ENCODE measurements at places on chromosomes 4 and X.
A peak's percentile ranks its signal among the peaks of the same experiment; 100 is the strongest.

GRCh38 chr4:142818476-142818875 lies 27.6 kb downstream of the INPP4B start:
- DNase-seq = no peak

GRCh38 chr4:7126981-7127380 lies 59.1 kb upstream of the GRPEL1 start:
- DNase-seq = no peak

GRCh38 chrX:123731987-123732669 lies 724 bp downstream of the THOC2 start:
- DNase-seq = no peak

GRCh38 chr4:138097912-138098600 lies 144.1 kb downstream of the SLC7A11 start:
- no peak for DNase-seq

DNA sequence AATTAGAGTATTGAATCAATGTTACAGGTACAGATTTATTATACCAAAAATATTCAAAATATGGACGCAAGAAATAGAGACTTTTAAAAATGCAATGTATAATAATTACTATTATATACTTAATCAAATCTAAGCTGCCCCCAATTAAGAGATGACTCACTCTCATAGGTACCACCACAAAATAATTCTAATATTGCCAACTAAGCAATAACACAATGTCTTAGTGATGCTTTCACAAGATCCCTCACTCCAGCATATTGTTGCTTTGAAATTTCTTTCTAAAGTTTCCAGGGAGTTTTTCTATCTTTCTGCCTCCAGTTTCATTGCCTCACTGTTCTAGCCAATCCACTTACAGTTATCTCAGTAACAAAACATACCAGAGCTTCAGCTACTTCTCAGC lies 270.0 kb upstream of the PABPC4L start:
- no peak for DNase-seq

DNA sequence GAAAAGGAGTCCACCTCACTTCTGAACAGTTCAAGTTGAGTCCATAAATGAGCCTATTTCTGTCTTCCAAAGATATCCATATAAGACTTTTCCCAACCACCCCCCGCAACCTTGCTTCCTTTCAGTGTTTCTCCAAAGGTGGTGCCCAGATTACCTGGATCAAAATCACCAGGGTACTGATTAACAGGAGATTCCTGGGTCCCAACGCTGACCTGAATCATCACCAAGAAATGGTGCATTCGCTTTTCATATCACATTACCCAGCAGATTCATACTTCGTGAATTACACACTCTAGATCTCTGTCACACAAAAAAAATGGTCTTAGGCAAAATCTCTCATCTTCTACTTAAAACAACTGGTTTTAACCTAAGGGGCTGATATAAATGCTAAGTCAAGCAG lies 2.1 kb upstream of the GALNT7 start:
- DNase-seq = no peak

DNA sequence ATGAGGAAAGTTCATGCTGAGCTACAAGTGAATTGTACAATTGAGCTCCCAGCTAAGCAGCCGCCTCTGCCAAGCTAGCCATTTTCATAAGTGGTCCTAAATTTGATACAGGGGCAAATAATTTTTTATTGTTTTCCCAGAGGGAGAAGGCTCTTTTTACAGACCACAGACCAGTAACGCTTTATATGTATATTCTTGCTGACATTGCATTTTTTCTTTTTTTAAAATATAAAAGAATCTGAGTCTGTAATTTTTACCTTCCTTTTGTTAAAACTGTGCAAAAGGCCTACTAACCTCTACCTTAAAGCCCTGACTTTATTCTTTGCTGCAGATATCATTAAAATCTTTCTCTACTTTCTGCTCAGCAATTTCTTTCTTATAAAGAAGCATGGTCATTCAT lies 501.2 kb upstream of the INTU start:
- DNase-seq = no peak

- DNase-seq = no peak
These were observed 45.4 kb downstream of the EDNRA start for GRCh38 chr4:147526272-147526654.

GRCh38 chr4:175790083-175790482 lies 22.0 kb downstream of the GPM6A start:
- DNase-seq = no peak

DNA sequence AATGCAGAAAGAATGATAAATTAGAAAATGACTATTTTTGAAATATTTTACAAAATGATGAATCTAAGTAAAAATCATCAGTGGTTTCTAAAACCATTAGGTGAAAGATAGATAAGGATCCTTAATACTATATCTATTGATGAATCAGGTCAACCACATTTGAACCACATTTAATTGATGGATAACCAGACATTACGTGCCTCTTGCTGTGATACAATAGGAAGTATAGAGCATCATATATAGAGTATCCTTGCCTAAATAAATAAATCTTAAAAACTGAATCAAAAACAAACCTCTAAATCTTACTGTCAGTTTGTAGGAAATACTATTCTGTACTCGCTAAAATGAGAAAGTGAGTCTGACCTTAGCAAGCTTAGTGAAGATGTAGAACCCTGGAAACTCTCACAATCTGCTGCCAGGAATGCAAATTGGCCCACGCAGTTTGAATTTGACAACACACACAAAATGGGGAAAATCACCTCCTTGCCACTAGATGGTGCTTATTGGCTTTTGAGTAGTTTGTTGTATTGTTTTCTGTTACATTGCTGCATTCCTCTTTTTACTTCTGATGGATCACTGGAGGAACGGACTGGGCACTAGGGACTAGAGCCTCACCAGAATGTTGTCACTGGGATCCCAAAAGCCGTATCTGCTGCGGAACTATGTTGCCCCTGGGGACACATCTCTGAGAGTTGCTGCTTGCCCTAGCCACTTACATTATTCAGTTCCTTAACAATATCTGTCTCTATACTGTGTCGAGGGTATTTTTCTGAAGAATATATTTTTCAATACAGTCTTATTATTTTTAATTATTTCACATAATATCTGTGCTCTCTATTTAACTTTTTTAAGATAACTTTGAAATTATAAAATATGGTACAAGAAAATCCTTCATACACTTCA lies 25.4 kb upstream of the SLAIN2 start:
- DNase-seq = no peak

DNA sequence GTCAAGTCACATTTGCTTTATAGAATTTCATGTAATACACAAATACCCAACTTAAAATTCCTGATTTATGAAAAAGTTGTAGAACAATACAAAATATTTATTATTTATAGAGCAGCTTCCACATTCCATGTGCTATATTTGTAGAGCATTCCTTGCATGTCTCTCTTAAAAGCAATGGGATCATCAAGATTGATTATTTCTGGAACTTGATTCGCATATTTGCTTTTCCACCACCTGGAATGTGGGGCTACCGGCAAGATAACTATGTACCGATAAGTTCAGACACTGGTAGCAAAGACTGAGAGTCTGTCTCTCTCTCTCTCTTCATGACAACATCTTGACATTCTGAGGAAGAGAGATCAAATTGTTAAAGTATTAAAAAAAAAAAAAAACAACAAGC lies 59.3 kb downstream of the MAPK10 start:
- no peak for DNase-seq

DNA sequence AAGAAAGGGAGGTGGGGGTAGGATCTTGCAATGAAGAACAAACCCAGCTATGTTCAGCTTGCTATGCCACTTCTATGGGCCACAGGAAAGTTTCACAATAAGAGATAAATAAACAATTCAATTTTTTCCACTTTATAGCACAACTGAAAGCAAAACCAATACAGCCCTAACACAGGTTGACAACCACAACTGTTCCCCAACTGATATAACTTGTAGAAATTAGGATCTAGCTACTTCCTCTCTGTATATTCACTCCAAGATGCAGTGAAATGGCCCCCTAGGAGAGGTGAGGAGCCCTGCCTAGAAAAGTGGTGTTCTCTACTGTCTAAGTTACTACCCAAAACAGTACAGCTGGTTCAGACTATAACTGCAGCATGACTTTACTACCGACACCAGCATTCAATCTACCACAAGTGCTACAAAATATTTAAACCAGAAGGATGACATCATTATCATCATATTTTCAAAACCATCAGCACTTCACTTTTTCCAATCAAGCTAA lies 77.0 kb downstream of the FBXW7 start:
- DNase-seq = no peak

DNA sequence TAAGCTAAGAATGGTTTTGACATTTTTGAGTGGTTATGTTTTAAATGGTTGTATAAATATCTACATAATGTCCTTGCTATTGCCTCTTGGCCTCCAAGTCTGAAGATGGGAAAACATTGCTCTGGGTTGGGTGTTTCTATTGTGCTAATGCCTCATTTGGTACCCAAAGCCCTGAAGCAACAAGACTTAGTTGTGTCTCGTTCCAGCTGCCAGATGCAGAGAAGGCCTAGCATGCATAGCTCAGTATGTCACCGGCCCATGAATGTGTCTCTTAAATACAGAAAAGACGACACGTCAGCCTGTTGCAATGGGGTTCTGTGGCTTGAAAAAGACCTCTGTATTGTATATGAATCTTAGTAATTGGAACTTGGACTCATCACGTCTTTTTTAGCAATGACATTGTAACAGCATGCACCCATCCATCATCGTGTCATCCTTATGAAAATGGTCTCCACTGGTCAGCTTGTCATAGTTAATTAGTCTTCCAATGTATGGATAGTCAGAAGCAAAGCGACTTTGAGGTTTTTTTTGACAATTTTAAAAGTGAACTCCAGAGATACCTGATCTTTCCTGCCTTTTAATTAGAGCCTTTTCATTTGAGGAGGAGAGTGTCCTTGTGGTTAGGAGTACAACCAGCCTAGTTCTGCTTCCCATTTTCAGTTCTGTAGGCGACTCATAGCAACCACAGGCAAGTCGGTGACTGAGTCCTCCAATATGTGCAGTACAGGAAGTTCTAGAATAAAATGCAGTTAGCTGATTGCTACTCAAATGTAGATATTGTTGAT lies 126.4 kb upstream of the GATB start:
- DNase-seq = no peak

DNA sequence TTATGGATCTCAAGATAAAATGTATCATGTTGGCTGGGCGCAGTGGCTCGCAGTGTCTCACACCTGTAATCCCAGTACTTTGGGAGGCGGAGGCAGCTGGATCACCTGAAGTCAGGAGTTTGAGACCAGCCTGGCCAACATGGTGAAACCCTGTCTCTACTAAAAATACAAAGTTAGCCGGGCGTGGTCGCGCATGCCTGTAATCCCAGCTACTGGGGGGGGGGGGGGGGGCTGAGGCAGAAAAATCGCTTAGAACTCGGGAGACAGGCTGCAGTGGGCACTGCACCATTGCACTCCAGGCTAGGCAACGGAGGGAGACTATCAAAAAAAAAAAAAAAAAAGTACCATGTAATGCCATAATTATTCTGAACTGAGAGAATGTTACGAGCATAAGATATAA lies 2.1 kb downstream of the RBMX start:
- DNase-seq = no peak

DNA sequence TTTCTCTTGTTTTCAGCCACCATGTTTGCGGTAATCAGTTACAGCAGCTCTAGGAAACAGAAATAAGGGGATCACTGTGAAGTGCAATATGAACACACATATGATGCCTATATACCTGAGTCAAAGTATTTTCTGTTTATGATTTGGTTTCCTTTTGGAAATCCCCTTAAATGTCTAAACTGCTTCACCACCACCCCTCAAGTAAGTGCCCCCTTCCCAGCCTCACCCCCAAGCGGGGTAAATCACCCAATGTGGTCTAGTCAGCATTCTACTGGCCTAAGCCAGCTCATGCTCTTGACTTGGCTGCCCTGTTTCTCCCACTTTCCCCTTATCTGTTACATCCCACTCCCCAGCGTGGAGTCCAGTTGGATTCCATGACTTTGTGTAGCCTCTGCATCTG lies 176.5 kb downstream of the QDPR start:
- no peak for DNase-seq

DNA sequence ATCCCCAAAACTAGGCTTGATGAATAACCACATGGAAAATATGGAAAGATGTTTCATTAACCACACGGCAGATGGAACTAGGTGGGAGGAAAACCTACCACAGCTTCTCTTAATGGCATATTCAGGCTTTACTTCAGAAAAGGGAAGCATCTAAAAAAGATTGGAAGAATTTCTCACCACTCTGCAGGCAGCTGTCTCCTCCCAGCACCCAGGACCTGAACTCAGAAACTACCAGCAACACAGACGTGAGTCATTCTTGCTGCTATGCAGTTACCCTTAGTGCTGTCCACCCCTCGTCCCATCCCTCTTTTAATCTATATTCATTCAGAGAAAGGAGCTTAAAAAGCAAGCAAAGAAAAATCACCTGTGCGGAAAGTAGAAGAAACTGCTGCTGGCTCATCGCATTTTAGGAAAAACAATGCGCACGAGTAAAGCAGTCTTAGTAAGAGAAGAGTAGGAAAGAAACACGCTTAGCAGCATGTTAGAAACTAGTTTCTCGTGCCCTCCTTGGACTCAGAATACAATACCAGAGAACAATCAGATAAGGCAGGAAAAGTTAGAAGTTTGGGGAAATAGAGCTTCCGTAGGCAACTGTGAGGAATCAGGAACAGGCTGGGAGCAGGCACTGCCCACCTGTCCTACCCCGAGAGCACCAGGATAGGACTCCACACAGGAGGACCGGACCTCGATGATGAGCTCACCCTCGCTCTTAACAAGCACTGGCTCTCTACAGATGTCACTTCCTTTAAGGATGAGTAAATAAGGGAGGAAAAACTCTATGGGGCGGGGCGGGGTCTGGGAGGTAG lies 48.1 kb upstream of the ENPP6 start:
- DNase-seq = peak; percentile 37

GRCh38 chrX:68915778-68916177 lies 87.0 kb downstream of the EFNB1 start:
- DNase-seq = no peak

DNA sequence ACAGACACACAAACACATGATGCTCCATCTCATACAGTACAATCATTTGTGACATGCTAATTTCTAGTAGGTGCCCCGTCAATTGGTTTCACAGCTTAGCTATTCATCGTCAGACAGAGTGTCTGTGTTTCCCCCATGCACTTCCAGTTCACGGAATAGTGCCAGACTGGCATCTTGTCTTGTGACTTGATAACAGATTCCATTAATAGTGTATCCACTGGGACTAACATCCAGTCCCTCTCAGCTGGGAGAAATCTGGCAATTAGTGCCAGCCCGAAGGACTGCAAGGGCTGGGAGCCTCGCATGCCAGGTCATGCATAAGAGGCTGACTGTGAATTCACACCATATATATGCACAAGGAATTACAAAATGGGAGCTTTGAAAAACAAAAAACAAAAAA lies 20.2 kb upstream of the GATB start:
- no peak for DNase-seq

Data from 8988T (cell line).